Spinal cord (tissue), 10 donors: ENCODE measurements at places on chromosomes 2 and 18. TPM values are rescaled to one million over a fixed set of nuclear protein-coding genes. Genes with fewer than 3 reads are reported as not detected.

DNA sequence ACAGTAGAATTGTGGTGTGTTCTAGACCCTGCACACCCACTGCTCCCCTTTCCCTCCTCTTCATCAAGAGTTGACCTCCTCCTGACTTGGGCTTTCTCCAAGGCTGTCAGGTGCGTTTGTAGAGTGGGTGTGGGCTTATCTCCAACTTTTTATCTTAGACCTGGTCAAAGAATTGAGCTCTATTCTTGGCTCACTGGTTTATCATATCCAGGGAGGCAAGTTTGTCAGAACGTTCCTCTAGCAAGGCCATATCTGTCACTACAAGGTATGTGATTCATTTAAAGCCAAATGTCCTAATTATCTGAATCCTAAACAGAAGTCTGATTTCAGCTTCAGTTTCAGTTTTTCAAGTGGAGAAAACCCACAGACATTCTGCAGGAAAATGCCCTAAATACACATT lies 117.1 kb upstream of the MGAT5 start:
- DNase-seq: no peak

GRCh38 chr2:141791521-141791920 lies 339.3 kb downstream of the LRP1B start:
- no peak for DNase-seq

GRCh38 chr2:165074884-165075283 lies 119.6 kb upstream of the SLC38A11 start:
- no peak for DNase-seq

- no peak for DNase-seq
Measured at GRCh38 chr2:137826373-137827372, 137.6 kb upstream of the HNMT start.

Gene IL18R1
- polyA plus RNA-seq: 0.71 TPM

Gene CD8B2
- polyA plus RNA-seq: 0.59 TPM

Gene EIF2AK2
- polyA plus RNA-seq: 31.1 TPM

Gene LINC00305
- not detected for polyA plus RNA-seq
